ENCODE measurements at places on chromosomes 11 and 22.

GRCh38 chr22:39958009-39958711 lies 2.0 kb upstream of the TMA7B start:
- no peak for DNase-seq

- no peak for DNase-seq
These were observed 39.7 kb upstream of the CCDC89 start for GRCh38 chr11:85725510-85726258.

- DNase-seq: no peak
These were observed 30.1 kb upstream of the ZBTB44 start for GRCh38 chr11:130344841-130345240.

- no peak for DNase-seq
These were observed 44.2 kb upstream of the LINC01488 start for GRCh38 chr11:69437001-69437875.

GRCh38 chr11:122207921-122208764 lies 92.1 kb upstream of the BLID start:
- no peak for DNase-seq

DNA sequence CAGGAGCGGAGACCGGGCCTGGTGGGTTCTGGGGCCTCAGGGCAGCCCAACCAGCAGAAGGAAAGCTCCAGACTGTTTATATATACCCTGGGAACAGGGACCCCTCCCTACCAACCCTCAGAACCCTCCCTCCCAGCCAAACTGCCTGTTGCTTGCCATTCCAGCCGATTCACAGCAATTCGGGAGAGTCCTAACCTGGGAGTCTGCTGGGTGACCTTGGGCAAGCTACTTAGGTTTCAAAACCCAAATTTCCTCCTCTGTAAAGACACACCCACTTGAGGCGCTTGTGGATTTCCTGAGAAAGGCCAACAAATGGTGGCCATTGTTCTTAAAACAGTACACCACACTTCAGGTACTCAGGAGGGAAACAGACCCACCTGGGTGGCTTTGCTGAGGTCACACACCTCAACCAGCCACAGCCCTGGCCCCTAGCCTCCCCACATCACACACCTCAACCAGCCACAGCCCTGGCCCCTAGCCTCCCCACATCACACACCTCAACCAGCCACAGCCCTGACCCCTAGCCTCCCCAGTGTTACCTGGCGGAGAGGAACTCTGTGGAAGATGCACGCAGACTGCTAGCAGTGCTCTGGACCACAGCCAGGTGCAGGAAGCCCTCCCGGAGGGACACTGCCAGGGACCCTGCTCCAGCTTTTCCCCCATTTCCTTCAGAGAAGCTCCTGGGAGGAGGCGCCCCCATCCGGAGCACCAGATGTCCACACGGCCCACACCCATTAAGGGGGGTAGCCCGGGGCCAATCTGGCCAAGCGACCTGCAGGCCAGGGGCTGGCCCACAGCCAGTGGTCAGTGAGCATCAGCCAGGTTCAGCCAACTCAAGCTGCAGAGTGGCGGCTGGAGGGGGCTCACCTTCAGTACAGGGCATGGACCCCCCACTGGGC lies 6.2 kb downstream of the SHISA8 start:
- DNase-seq: no peak

GRCh38 chr11:69357458-69358397 lies 63.8 kb downstream of the MYEOV start:
- no peak for DNase-seq

GRCh38 chr22:26546282-26546681 lies 34.0 kb upstream of the TFIP11 start:
- no peak for DNase-seq

GRCh38 chr22:35589071-35589755 lies 27.9 kb downstream of the MB start:
- DNase-seq: no peak

- DNase-seq: no peak
These were observed 14.0 kb downstream of the RPUSD4 start for GRCh38 chr11:126197277-126197939.

DNA sequence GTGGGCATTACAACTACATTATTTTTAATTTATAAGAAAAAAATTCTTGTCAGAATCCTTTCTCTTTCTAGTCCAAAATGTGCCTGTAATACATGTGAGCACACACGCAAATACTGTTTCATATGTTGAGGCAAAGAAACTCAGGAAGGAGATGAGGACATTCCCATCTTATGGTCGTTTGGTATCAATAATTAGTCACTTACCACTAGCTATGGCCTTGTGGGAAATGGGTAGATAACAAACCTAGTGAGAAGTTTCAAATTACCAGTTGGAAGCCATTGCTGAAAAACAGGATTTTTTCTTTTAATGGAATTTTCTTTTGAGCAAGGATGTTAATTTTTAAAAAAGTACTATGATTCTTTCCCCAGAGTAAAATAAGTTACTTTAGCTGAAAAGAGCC lies 25.7 kb downstream of the AMOTL1 start:
- DNase-seq: no peak

- no peak for DNase-seq
These were observed 363.5 kb downstream of the BUD13 start for GRCh38 chr11:116409238-116409637.

GRCh38 chr11:112903340-112903739 lies 57.9 kb upstream of the NCAM1 start:
- DNase-seq: no peak

DNA sequence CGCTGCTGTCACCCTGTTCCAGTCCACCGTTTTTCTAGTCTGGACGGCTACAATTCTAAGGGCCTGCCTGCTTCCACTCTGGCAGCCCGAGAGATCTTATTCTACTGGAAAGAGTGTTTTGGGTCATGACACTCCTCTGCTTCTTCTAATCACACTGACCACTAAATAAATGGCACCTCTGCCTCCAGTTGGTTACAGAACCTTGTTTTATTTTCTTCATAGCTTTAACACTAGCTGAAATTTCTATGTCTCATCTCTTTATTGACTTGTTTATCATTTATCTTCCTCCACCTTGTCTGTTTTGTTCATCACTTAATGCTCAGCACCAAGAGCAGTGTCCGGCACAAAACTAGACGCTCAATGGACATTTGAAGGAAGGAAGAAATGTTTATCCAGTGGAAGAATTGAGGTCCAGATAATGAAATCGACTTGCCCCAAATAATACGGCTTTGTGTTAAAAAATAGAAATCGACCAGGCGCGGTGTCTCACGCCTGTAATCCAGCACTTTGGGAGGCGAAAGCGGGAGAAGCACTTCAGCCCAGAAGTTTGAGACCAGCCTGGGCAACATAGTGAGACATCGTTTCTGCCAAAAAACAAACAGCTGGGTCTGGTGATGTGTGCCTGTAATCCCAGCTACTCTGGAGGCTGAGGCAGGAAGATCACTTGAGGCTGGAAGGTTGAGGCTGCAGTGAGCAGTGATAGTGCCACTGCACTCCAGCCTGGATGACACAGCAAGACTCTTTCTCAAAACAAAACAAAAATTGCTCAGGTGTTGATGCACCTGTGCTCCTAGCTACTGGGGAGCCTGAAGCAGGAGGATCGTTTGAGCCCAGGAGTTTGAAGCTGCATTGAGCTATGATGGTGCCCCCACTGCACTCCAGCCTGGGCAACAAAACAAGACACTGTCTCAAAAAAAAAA lies 693 bp upstream of the PRR14L start:
- no peak for DNase-seq

DNA sequence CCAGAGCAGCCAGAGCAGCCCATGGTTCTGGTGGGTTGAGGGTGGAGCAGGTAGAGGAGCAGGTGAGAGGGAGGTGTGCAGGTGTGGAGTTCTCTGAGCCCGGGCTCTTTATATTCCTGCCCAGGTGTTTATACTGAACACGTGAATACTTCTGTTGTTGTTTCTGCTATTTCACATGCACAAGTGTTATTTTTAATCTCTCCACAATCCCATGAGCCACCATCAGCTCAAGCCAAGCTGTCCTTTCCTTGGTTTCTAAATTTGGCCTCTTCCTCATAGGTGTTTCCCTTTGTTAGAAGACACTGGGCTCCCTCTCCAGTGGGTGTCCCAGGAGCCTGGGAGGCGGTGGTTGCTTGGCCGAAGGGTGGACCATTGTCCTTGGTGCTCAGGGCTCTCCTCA lies at the start of gene KRTAP5-3:
TSS of gene KRTAP5-3 (minus strand) at position 101 of the 400 bp plus-strand sequence. CDS start at position 23, 78 bp downstream.
- DNase-seq: no peak

DNA sequence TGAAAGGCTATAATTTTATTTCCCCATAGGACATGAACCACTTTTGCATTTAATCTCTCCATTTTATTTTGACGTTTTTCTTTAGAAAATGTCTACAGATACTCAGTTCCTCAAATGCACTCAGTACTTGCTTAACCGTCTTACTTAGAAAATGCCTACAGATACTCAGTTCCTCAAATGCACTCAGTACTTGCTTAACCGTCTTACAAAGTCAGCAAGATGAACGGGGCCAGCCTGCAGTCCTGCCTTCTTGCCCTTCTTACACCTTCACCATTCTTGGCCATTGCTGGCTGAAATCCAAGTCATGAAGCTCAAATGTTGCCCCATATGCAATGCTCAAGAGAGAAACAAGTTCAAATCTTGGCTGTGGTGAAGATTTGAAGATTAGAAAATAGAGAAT lies 34.1 kb downstream of the CSNK2A3 start:
- DNase-seq: no peak

- no peak for DNase-seq
These were observed 94.7 kb upstream of the GAL start for GRCh38 chr11:68589547-68590216.

- no peak for DNase-seq
These were observed 39.7 kb downstream of the MAPK1 start for GRCh38 chr22:21827628-21828267.

DNA sequence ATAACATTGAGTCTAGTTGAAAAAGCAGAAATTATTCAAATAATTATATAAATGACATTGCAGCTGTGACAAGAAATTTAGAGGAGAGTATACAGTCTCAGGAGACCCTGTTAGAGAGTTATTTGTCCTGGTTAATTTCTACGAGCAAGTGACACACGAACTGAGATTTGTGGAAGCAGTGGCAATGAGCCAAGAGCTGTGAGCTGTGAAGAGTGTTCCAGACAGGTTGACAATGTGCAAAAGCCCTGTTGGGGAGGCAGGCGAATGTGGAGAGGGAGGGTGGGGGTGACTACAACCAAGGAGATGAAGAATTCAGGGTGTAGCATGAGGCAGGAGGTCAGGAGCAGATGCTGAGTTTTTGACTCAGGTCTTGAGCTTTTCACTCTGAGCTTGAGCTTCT lies 620.2 kb upstream of the TENM4 start:
- DNase-seq: no peak

DNA sequence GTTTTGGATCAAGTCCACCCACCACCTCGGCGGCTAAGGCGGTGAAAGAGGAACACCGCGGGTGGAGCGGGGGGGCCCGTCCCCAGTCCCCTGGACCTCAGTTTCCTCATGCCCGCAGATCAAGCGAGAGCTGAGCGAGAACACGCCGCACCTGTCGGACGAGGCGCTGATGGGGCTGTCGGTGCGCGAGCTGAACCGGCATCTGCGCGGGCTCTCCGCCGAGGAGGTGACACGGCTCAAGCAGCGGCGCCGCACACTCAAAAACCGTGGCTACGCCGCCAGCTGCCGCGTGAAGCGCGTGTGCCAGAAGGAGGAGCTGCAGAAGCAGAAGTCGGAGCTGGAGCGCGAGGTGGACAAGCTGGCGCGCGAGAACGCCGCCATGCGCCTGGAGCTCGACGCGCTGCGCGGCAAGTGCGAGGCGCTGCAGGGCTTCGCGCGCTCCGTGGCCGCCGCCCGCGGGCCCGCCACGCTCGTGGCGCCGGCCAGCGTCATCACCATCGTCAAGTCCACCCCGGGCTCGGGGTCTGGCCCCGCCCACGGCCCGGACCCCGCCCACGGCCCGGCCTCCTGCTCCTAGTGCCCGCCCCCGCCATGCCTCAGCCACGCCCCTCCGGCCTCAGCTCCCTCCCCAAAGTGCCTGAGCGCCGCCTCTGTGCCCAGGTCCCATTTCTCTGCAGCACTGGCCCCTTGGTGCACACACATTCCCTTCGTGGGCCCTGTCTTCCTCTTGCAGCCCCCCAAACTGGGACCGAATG lies 12.7 kb downstream of the MAFF start:
- no peak for DNase-seq

DNA sequence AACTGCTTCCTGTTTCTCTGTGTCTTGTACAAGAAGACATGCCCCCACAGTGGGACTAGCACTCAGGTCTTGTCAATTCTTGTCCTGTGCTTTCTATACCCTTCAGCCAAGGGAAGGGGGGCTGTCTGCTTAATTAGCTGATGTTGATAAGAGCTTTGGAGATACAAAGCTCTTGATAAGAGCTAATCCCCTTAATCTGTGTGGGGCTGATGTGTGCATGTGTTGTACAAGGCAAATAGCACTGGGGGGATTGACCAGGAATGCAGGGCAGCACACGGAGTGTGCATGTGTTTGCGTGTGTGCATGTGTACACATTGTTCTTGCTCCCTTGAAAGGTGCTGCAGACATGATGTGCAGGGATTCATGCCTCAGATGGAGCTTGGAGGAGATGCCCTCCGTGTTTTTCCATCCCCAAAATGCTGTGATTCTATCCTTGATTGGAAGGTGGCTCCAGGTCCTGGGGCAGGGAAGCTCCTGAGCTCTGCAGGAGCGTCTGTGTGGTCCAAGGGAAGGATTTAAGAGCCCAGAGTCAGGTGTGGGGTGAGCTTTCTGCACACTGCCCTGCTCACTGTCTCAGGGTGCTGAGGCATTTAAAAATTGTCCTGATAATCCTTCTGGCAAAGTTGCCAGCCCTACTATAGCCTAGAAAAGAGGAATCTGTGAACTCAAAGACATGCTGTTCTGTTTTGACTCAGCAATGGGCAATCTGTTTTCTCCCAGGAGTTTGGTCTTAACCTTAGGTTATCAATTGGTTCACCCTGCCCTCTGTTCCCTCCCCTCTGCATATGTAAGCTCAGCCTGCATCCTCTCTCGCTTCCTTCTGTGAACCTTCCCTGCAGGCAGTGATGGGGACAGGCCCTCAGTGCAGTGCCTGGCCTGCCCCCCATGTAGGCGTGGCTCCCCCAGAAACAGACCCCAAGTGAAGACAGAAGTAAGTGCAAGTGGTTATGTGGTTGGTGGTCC lies 102.0 kb downstream of the GRIK4 start:
- DNase-seq: no peak

GRCh38 chr11:69686856-69687255 lies 11.7 kb upstream of the LTO1 start:
- no peak for DNase-seq

GRCh38 chr11:36688571-36689291 lies 90.7 kb upstream of the RAG2 start:
- no peak for DNase-seq

Measured in NCI-H1930 (cell line).